ENCODE measurements at places on chromosomes 3 and 15.

- DNase-seq: no peak
These were observed 306.9 kb downstream of the GAP43 start for GRCh38 chr3:115930168-115930567.

- no peak for DNase-seq
These were observed 59.5 kb upstream of the CTSH start for GRCh38 chr15:79004336-79004735.

GRCh38 chr3:55296791-55297190 lies 190.3 kb downstream of the WNT5A start:
- no peak for DNase-seq

DNA sequence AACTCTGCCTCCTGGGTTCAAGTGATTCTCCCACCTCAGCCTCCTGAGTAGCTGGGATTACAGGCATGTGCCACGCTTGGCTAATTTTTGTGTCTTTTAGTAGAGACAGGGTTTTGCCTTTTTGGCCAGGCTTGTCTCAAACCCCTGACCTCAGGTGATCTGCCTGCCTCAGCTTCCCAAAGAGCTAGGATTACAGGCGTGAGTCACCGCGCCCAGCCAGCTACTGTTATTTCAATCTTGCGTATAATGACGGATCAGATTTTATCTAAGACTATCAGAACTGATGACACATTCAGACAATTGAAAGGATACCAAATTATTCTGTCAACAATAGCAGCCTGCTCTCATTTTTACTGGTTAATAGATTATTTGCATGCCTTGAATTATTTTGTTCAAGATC lies 612.2 kb downstream of the ZIC1 start:
- no peak for DNase-seq

GRCh38 chr3:184381261-184382224 lies 1.7 kb downstream of the CHRD start:
- DNase-seq: no peak

DNA sequence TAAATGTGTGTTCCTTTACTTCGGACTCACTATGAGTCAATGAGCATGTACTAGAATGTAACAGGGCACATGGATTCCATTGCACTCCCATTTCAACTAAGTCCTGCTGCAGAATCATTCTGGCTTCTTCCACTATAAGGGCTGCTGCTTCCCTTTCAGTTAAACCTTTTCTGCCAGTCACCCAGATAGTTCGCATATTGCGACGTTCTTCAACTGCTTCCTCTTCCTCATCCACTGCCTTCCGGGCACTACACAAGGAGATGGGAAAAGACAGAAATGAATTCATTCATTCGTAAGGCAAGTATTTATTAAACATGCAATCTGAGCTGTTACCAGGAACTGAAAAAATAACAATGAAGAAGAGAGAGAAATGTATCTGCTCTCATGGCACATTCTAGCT lies 55.6 kb downstream of the POLQ start:
- DNase-seq: no peak

Data from T-helper 2 cell (primary cell).